HAP-1 (cell line): ENCODE measurements at places on chromosomes 7 and 10.
A peak's percentile ranks its signal among the peaks of the same experiment; 100 is the strongest.

GRCh38 chr10:63217120-63217605, 84.0 kb downstream of the NRBF2 start:
- DNase-seq = peak; percentile 69

GRCh38 chr7:133682364-133683181, 429.7 kb downstream of the EXOC4 start:
- no peak for DNase-seq

DNA sequence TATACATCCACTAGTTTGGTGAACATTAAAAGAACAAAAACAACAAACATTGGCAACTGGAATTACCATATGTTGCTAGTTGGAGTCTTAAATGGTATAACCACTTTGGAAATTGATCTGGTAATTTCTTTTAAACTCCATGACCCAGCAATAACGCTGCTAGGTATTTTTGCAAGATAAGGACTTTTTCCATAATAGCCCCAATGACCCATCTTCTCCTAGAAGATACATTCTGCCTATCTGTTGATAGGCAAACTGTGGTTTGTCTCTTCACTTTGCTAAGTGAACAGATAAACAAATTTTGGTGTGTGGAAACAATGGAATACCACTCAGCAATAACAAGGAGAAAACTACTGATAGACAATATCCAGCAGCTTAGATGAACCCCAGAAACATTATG, 30.6 kb upstream of the MTURN start:
- no peak for DNase-seq

- DNase-seq = no peak
These were observed 271.3 kb downstream of the TYW1 start for GRCh38 chr7:67267914-67268313.

GRCh38 chr7:90209776-90210175, 1.8 kb upstream of the STEAP2 start:
- DNase-seq = no peak

DNA sequence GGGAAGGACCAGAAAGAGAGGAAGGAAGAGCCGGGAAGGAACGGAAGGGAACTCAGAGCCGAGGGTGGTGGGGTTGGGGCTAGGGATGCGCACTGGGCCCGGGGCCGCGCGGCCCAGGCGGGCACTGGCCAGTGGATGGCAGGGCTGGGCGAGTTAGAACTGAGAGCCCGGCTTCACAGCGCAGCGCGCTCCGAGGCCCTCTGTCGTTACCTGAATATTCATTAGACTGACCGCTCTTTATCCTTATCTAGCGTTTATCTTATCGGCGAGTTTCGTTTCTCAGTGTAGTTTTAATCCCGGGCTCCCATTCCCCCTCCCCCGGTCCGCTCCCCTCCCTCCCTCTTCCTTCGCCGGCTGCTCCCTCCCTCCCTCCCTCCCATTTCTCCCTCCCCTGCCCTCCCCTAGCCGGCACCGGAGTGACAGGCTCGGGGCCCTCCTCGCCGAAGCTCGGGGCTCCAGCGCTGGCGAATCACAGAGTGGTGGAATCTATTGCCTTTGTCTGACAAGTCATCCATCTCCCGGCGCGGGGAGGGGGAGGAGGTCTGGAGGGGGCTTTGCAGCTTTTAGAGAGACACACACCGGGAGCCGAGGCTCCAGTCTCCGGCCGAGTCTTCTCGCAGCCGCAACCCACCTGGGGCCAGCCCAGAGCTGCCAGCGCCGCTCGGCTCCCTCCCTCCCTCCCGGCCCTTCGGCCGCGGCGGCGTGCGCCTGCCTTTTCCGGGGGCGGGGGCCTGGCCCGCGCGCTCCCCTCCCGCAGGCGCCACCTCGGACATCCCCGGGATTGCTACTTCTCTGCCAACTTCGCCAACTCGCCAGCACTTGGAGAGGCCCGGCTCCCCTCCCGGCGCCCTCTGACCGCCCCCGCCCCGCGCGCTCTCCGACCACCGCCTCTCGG, at the start of gene PAX2:
PAX2 (plus strand) TSS at position 596 of the 895 bp plus-strand sequence. CDS start 679 bp downstream, outside the sequence.
- peak; percentile 68 for DNase-seq

GRCh38 chr10:91032611-91033206, 111.8 kb upstream of the ANKRD1 start:
- no peak for DNase-seq

GRCh38 chr10:75137533-75138438, 26.3 kb downstream of the SAMD8 start:
- no peak for DNase-seq

DNA sequence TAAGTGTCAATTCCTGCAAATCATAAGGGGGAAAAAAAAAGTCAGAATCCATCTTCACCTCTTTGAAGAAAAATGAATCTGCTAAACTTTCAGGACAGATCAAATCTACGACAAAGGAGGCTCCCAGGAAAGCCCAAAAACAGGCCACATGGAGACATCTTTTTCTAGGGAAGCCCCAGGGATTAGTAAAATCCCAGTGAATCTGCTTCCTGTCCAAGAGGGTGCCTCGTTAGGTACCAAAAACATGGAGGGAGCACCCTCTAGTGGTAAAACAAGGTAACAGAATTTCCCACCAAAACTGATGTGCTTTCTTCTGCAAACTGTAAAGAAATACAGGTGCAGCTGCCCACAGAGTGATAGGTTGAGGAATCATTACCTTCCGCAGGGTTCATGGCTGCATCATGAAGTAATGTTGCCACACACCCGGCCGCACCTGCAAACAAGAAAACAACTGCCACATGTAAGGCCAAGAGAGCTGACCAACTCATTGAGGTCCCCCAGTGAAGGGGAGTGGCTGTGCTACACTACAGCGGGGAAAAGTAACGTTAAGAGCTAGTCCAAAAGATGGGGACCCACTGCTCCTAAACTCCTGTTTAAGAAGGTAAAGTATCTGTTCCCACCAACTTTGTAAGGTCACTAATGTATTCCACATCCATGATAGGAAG, 7.9 kb downstream of the SLC25A28 start:
- peak; percentile 65 for DNase-seq

GRCh38 chr10:21069929-21070700, 173.0 kb upstream of the NEBL start:
- DNase-seq = peak; percentile 76

DNA sequence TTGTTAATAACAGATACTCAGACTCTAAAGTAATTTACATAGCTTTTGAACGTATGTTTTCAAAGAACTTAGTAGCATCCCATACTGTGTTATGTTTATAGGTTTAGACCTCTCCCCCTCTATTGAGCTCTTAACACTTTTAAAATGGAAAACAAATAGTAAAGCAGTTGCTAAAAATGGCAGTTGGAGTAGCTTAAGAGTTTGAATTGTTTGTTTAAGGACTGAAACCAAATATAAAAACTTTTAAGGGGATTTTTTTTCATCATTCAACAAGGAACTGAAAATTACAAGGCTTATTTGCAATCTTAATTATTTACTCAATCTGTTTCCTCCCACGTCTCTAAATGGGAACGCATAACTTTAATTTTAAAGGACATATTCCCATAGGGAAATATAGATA, 1.6 kb upstream of the SPAG6 start:
- no peak for DNase-seq

DNA sequence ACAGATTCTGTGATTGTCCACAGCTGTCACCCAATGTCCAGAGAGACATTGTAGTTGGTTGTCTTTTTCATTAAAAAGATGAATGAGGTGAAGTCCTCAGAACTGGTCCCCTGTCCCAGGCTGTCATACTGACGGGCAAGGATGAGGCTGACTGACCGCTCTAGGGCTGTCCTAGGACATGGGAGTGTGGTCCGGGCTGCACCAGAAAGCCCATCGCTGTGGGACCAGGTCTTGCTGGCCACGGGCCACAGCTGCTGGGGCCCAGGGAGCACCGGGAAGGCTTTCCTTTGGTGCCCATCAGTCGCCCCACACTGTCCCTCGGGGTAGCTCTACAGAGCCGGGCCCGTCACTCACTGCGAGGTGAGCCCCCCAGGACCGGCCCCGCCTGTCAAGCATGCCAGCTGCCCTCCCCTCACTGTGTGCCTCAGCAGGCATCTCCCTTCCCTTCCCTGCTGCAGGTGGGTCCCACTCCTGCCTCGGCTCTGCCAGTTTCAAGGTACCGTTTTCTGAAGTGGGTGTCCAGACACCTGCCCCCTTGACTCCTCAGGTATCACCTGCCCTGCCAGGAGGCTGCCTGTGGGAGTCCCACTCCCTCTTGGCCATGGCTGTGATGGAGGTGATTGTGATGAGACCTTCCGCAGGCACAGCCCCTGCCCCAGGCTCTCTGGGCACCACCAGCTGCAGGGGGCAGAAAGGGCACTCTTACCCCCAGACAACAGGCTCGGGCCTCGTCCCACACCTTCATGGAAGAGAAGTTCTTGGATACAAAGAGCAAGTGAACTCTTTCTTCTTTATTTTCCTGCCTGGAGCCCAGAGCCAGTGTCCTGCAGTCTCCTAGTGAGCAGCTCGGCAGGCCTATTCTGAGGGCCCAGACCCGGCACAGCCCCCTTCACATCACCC, 21.7 kb downstream of the LRRC27 start:
- no peak for DNase-seq

- DNase-seq = no peak
These were observed 93.8 kb upstream of the CNTNAP2 start for GRCh38 chr7:146022776-146023175.

DNA sequence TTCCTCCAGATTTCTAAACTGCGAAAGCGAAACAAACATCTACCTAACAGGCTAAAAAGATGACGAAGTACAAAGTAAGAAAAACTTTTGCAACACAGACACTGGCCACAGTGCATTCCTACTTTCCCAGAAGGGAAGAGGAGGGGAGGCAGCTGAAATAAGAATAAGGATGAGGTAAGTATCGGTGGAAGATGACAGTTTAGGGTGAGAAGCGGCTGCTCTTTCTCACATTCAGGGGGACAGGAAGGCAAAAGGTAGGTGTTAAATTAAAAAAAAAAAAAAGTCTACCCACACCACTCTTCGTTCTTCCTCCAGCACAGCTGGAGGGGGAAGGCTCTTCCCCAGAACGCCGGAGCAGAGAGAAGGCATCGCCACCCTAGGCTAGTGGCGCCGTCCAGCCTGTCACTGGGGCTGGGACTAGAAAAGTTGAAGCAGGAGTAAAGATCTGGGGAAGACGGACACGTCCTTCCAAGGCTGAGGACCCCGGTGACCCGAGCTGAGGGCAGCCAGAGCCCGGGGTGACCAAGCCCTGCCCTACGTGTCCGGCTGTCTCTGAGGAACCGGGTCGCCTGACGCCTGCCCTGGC, 846 bp downstream of the DNAJC1 start:
- DNase-seq = no peak

- no peak for DNase-seq
These were observed 279.7 kb downstream of the CCSER2 start for GRCh38 chr10:84608126-84608525.

DNA sequence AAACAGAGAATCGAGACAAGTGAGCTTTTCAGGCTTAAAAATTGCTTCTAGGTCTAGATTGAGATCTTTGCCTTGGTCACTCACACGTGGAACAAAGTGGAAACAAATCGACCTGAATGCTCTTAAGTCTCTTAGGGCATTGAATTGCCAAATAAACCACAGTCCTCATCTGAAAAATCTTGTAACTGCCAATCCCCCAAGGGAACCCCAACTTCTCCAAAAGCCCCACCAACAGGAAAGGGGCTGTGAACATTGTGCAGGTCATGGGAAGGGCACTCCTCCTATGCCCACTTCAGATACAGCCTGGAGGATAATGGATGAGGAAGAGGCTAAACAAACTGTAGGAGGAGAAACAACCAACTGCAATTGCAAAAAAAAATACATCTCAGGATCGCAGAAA, 91.3 kb downstream of the DGKI start:
- DNase-seq = no peak

DNA sequence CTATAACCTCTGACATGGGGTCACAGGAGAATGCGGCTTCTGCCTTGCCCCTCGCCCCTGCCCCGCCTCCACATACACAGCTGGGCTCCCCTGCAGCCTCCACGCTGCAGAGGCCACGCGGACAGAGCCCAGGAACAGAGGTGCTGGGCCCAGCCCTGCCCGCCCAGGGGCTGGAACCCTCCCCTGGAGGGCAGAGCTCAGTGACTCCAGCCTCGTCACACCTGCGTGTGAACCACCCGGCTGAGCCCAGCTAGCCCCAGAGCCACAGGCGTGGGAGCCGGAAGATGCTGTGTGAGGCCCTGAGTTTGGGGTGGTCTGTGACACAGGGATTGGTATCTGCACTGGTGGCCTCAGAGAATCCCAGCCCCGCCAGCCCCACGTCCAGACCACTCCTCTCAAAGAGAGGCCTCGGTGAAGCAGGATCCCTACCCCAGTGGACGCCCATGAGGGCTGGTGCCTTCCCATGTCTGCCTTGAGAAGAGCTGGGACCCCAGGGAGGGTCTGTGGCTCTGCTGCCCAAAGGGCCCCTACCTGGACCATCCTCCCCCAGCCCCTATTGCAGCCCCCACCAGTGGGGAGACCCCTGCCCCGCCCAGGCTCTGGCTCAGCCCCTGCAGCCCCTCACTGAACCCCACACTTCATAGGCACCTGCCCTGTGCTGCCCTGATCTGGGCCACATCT, 8.1 kb upstream of the ADAP1 start:
- DNase-seq = no peak
